Heart left ventricle (tissue), 16 donors: ENCODE measurements at places on chromosomes 7 and 10.

DNA sequence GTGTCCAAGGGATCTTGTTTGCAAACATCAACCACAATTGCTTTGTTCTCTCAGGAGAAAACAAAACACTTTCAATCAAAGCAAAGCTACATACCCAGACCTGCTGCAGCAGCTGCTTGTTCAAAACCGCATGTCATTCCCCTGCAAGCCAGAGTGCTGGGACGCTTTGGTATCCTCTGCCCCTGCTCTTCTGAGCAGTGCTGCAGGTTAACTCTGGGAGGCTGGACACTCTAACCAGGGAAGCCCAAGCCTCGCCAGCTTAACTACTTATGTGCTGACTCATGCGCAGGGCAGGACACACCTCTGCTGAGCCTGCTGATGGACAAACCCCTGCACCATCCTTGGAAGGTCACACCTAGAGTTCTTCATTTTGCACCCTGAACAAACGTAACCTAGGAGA lies 28.2 kb upstream of the ASAH2 start:
- no peak for DNase-seq
- no peak overlapping the region for H3K27ac ChIP-seq
- peaks cover 8% of the 10 kb centered on the region for H3K27me3 ChIP-seq
- H3K4me1 ChIP-seq, result no peaks in the 10 kb centered on the region

- no peak overlapping the region for H3K4me3 ChIP-seq
- H3K4me1 ChIP-seq, result peaks cover 1% of the 10 kb centered on the region
- no peaks in the 10 kb centered on the region for H3K27me3 ChIP-seq
- peaks cover 97% of the 10 kb centered on the region for H3K36me3 ChIP-seq
- no peak for DNase-seq
Measured at GRCh38 chr10:71829171-71829570, 21.9 kb downstream of the PSAP start.

DNA sequence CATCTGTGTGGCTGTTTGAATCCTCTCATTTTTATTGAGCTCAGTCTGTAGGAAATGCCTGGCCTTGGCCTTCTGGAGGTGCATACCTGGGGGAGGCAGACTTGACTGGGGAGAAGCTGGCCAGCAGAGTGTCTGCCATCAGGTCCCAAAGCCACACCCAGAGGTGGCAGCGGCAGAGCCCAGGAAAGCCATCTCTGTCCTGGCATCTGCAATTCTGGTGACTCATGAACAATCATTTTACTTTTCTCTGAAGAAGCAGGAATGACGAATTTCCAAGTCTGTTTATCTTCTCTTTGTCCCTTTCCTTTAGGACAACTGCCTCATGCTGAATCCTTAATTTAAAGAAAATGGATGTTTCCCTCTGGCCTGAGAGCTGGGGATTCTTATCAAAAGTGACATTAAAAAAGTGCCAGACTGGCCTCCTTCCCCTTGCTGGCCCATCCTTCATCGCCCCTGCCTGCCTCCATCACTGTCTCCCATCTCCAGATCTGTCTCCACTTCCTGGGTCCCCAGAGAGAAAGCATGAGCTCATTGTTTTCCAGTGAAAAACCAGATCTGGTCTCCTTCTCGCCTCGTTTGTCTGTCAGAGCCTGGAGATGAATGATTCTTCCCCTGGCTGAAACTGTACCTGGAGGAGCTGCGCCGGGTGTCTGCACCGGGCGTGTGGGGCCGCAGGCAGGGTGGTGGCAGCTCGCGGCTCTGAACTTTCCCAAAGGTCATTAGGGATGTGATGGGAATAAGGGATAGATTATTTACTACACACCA lies 124.5 kb downstream of the TMEM178B start:
- H3K27me3 ChIP-seq, result no peaks in the 10 kb centered on the region
- DNase-seq, result no peak
- no peak overlapping the region for H3K4me3 ChIP-seq
- no peaks in the 10 kb centered on the region for H3K36me3 ChIP-seq

- H3K4me1 ChIP-seq, result peaks cover 20% of the 10 kb centered on the region
- H3K27me3 ChIP-seq, result peaks cover 30% of the 10 kb centered on the region
- no peak overlapping the region for H3K4me3 ChIP-seq
- H3K36me3 ChIP-seq, result no peaks in the 10 kb centered on the region
- no peak for DNase-seq
Measured at GRCh38 chr7:128266529-128266882, 25.4 kb downstream of the LEP start.

- no peaks in the 10 kb centered on the region for H3K36me3 ChIP-seq
- no peaks in the 10 kb centered on the region for H3K27me3 ChIP-seq
- no peaks in the 10 kb centered on the region for H3K4me1 ChIP-seq
- DNase-seq, result no peak
- no peak overlapping the region for H3K27ac ChIP-seq
Measured at GRCh38 chr7:158077934-158078910, 509.4 kb downstream of the PTPRN2 start.

DNA sequence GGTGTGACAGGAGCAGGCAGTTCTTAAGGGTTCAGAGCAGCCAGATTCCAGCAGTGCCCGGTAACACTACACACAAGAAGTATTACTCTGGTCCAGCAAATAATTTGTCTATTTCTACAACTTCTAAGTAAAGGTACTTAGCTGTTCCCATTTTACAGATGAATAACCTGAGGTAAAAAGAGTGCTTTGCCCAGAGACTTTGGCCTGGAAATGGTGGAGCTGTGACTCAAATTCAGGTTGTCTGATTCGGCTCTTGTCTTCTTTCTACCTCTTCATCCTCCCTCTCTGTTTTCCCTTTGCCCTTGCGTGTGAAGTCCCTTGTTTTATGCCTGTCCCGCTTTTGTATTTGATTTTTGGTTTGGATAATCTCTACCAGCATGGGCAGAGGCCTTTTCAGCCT lies 17.1 kb downstream of the SFRP5 start:
- H3K27me3 ChIP-seq, result no peaks in the 10 kb centered on the region
- no peak for DNase-seq
- no peaks in the 10 kb centered on the region for H3K4me1 ChIP-seq
- peaks cover 100% of the 10 kb centered on the region for H3K36me3 ChIP-seq
- no peak overlapping the region for H3K4me3 ChIP-seq
- no peak overlapping the region for H3K27ac ChIP-seq

DNA sequence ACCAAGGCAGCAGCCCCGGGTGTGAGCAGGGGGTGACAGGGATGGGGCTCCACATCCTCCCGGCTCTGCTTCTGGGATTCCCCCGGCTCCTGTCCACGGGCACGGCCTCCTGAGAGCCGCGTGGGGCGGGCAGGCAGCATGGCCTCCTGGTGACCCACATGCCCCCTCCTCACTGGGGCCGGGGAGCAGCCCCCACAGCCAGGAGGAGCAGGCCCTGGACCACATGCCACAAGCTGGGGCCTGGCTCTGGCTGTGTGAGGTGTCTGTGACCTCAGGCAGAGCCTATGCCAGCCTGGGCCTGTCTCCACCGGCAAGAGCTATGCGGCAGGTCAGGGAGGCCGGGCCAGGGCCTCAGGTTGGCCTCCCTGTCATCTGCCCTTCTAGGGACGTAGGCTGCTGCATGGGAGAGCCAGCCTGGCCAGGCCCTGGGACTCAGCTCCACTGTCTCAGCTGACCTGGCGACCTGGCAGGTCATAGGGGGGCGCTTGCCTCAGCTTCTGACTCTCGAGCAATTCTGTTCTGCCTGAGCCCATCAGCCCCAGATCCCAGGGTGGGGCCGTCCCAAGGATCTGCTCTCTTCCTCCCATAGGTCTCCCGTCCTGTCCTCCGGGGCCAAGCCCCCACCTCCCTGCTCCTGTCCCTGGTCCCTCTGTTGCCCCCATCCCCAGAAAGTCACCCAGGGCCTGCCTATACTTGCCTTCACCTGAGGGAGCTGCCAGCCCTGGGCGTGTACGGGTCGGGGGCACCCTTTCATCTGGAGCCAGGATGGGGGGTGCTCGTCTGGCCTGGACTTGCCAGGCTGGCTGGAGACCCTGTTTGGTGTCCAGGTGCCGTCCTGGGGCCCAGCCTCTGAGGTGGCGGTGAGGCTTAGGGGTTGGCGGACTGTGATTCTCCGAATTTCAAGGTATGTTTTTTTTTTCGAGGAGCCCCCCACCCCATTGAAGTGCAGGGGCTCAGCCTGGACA lies 3.9 kb upstream of the TMEM184A start:
- no peak overlapping the region for H3K27ac ChIP-seq
- H3K27me3 ChIP-seq, result no peaks in the 10 kb centered on the region
- H3K4me3 ChIP-seq, result no peak overlapping the region
- H3K36me3 ChIP-seq, result no peaks in the 10 kb centered on the region
- peak; percentile 23 for DNase-seq

DNA sequence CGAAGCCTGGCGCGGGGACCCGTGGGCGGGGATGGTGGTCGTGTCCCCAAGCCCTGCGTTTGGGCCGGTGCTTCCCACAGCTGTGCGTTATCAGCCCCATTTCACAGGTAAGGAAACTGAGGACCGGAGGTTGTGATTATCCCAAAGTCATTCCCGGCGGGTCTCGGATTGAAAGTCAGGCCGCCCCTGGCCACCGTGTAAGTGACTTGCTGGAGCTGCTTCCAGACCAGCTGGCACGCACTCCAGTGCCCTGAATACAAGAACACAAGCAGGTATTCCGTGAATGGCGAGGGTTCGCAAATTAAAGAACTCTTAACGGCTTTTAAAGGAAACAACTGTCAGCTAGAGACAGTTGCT lies 675 bp upstream of the ATE1 start:
- no peaks in the 10 kb centered on the region for H3K36me3 ChIP-seq
- no peaks in the 10 kb centered on the region for H3K27me3 ChIP-seq
- no peak for DNase-seq
- peaks cover 18% of the 10 kb centered on the region for H3K4me1 ChIP-seq
- peak overlapping the region; percentile 96 for H3K27ac ChIP-seq
